ENCODE measurements at places on chromosomes 1 and 21.

DNA sequence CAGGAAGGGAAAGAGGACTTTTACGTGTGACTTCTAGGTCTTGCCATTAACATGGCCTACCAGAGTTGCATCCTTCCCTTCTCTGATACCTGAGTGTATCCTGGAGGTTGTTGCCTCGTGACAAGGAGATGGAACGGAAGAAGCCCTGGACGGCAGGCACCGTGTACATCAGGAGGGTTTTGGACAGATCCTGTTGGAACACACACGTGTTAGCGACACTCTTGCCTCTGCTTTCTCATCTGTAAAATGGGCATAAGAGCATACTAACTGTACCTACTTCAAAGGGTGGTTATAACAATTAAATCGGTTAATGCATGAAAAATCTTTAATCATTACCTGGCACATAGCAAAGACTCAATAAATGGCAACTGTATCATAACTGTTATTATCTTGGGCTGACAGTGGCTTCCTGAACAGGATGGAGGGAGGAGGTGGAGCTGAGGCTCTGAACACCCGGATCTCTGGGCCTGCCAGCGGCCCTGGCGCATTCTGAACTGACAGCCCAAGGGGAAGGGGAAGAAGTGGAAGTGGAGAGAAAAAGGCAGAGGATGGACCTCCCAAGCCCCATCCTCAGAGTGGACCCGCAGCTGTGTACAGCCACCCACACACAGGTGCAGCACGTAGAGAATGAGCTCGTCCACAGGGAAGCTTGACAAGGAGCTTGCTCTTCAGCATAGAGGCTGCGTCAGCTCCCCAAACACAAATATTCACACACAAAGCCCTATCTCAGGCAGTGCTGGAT, 30.2 kb upstream of the EXOSC10 start:
- no peak for DNase-seq

GRCh38 chr1:30762930-30763650, 5.5 kb upstream of the LAPTM5 start:
- DNase-seq, result no peak

- peak; percentile 71 for DNase-seq
Measured at GRCh38 chr1:48851638-48852037, 74.9 kb upstream of the BEND5 start.

- DNase-seq, result peak; percentile 95
Measured at GRCh38 chr1:158149577-158150269, 31.0 kb upstream of the CD1D start.

- peak; percentile 51 for DNase-seq
Measured at GRCh38 chr1:4825800-4826450, 171.5 kb downstream of the AJAP1 start.

GRCh38 chr1:34639701-34640100, 115.1 kb upstream of the GJB5 start:
- DNase-seq, result no peak

- no peak for DNase-seq
Measured at GRCh38 chr1:183645531-183645930, 7.6 kb downstream of the APOBEC4 start.

All from RPMI7951 (cell line).